ENCODE measurements at places on chromosomes 7 and 10. TPM values are rescaled to one million over a fixed set of nuclear protein-coding genes. Genes with fewer than 3 reads are reported as not detected.

- DNase-seq, result no peak
Observed at GRCh38 chr10:82529062-82529461, 654.1 kb downstream of the NRG3 start.

- no peak for DNase-seq
Observed at GRCh38 chr10:48464121-48464870, 140.6 kb downstream of the ARHGAP22 start.

- no peak for DNase-seq
Observed at GRCh38 chr10:6850452-6850851, 270.4 kb upstream of the PRKCQ start.

- DNase-seq, result no peak
Observed at GRCh38 chr7:116432527-116432916, 67.0 kb upstream of the CAV2 start.

DNA sequence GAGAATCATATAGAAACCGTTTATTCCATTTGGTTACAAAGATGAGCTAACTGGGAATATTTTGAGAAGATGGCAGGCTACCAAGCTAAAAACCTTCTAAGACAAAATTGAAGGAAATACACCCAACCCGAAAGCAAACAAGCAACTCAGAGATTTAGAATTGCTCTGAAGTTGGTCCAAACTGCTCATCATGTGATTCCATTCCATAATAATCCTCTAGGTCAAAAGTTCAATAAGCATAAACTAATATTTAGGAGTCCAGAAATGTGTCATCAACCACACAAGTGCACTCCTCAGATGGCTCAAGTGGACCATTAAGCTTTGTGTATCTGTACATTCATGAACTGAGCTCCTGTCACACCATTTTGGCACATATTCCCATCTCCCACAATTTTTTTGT lies 28.7 kb downstream of the DGKI start:
- DNase-seq, result no peak

- DNase-seq, result no peak
Observed at GRCh38 chr7:91811236-91811635, 69.3 kb downstream of the MTERF1 start.

DNA sequence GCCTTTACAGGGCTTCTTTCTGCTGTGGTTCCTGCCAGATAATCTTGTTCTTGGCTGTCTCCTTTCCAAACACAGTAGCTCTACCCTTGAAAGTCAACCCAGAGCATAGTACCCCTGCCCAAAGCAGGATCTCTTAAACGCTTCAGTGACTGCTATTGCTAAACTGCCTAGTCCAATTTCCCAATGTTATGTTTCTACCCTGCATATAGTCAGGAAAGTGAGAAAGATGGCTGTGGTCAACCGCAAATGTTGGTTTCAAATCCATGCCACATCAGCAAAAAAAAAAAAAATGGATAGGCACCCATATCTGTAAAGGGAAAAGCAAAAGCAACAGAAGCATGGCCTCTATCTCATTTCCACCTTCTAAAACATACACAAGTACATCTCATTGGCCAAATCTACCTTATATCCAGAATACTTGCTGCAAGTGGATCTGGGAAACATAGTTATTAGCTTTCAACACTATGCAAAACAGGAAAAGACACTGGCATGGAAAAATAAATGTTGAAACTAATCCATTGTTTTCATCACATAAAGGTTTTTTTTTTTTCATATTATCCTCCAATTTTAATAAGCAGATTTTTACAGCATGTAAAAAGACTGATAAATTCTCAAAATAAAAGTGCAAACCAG lies 59.8 kb downstream of the DNAJC1 start:
- no peak for DNase-seq

GRCh38 chr7:101875283-101875846 lies 57.9 kb downstream of the CUX1 start:
- no peak for DNase-seq

GRCh38 chr7:102029616-102030015 lies 212.2 kb downstream of the CUX1 start:
- no peak for DNase-seq

DNA sequence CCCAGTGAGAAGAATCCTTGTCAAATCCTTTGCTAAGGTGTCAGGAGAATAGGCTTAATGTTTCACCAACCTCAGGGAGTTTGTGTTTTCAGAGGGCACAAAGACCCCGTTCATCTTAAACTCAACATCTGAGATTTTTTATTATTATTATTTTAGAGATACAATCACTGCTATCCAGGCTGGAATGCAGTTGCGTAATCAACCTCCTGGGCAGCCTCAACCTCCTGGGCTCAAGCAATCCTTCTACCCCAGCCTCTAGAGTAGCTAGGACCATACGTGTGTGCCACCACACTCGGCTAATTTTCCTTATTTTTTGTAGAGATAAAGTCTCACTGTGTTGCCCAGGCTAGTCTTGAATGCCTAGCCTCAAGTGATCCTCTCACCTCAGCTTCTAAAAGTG lies 599.2 kb downstream of the KCNMA1 start:
- no peak for DNase-seq

- no peak for DNase-seq
Observed at GRCh38 chr7:20128001-20128400, 89.2 kb downstream of the MACC1 start.

The MAGI2 gene
- 3.9 TPM for total RNA-seq

The CDC14C gene
- not detected for total RNA-seq

The CELF2 gene
- total RNA-seq, result 67.7 TPM

The BBIP1 gene
- total RNA-seq, result 16.0 TPM

The OR6V1 gene
- not detected for total RNA-seq
